ENCODE measurements at places on chromosomes 7 and 10.
A peak's percentile ranks its signal among the peaks of the same experiment; 100 is the strongest.

DNA sequence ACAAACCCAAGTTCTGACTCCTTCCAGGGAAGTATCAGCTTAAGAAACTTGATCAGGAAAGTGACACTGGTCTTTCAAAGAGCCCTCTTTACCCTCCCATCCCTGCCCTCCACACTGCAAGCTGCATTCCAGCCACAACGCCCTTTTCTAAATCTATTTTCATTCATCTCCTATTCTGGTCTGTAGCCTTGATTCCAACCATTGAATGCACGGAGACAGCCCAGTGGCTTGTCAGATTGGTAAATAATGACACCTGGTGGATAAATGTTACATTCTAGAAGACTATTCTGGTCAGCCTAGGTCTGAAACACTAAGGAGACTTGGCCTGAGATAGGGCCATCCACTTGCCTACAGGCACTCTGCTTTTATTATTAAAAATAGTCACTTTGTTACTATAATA, 20.9 kb downstream of the MORN4 start:
- peaks cover 3% of the 10 kb centered on the region for H3K36me3 ChIP-seq
- no peaks in the 10 kb centered on the region for H3K4me1 ChIP-seq
- no peak overlapping the region for H3K4me3 ChIP-seq
- no peaks in the 10 kb centered on the region for H3K27me3 ChIP-seq
- H3K27ac ChIP-seq = no peak overlapping the region

- H3K27ac ChIP-seq = no peak overlapping the region
- H3K27me3 ChIP-seq = no peaks in the 10 kb centered on the region
- no peak for DNase-seq
- no peaks in the 10 kb centered on the region for H3K36me3 ChIP-seq
- peaks cover 2% of the 10 kb centered on the region for H3K4me1 ChIP-seq
These were observed 5.3 kb upstream of the TMEM139 start for GRCh38 chr7:143279186-143280098.

DNA sequence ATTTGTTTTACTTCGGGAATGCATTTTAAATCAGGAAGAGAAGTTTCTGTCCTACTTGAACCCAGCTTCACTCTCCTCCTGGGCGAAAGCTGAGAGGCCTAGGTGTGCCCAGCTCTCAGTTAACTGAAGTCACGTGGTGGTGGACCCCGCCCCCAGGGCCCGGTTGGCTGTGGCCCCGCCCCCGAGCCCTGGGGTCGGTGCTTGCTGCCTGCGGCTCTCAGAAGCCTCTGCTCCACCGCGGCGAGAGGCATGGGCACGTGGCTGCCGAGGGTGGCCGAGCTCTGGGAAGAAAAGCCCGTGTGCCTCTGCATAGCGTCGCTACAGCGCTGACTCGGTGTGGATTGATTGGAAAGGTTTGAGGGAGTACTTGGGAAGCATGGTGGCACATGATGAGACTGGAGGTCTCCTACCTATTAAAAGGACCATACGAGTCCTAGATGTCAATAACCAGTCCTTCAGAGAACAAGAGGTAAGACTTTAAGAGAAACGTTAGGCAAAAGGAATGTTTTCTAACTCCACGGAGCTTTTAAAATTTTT, 34.1 kb downstream of the NET1 start:
- peak; percentile 97 for DNase-seq
- peak overlapping the region; percentile 41 for H3K4me3 ChIP-seq
- no peaks in the 10 kb centered on the region for H3K36me3 ChIP-seq

GRCh38 chr10:96570511-96570910, 16.3 kb downstream of the TM9SF3 start:
- no peak overlapping the region for H3K4me3 ChIP-seq
- H3K27ac ChIP-seq = no peak overlapping the region

GRCh38 chr10:44313761-44314165, 71.1 kb downstream of the CXCL12 start:
- H3K27ac ChIP-seq = no peak overlapping the region
- no peak overlapping the region for H3K4me3 ChIP-seq
- no peaks in the 10 kb centered on the region for H3K36me3 ChIP-seq
- no peaks in the 10 kb centered on the region for H3K27me3 ChIP-seq

GRCh38 chr7:50469181-50469580, 19.0 kb upstream of the FIGNL1 start:
- peaks cover 7% of the 10 kb centered on the region for H3K27me3 ChIP-seq
- no peaks in the 10 kb centered on the region for H3K4me1 ChIP-seq
- no peak overlapping the region for H3K27ac ChIP-seq
- H3K36me3 ChIP-seq = no peaks in the 10 kb centered on the region
- H3K4me3 ChIP-seq = no peak overlapping the region
- no peak for DNase-seq

DNA sequence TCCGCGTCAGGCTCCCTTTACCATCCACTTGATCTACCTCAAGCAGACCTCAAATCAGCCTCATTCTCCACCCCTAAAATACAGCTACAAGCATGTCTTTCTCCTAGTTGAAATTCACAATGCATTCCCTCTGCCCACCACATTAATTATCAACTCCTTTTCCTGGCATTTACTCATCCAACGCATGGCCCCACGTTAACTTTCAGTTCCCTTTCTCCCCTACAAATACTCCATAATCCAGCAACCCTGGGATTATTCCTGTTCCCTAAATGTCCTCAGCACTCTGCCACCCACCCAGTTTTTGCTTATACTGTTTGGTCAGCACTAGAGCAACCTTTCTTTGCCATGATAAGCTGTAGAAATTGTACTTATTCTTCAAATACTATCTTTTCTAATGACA, 5.7 kb upstream of the VIM start:
- no peaks in the 10 kb centered on the region for H3K36me3 ChIP-seq
- H3K27me3 ChIP-seq = no peaks in the 10 kb centered on the region
- peaks cover 8% of the 10 kb centered on the region for H3K4me1 ChIP-seq
- H3K27ac ChIP-seq = no peak overlapping the region
- no peak overlapping the region for H3K4me3 ChIP-seq
- no peak for DNase-seq

GRCh38 chr7:148286150-148286549, 304.4 kb upstream of the C7orf33 start:
- no peak overlapping the region for H3K27ac ChIP-seq
- no peaks in the 10 kb centered on the region for H3K36me3 ChIP-seq
- peaks cover 7% of the 10 kb centered on the region for H3K4me1 ChIP-seq
- DNase-seq = no peak
- H3K4me3 ChIP-seq = no peak overlapping the region

DNA sequence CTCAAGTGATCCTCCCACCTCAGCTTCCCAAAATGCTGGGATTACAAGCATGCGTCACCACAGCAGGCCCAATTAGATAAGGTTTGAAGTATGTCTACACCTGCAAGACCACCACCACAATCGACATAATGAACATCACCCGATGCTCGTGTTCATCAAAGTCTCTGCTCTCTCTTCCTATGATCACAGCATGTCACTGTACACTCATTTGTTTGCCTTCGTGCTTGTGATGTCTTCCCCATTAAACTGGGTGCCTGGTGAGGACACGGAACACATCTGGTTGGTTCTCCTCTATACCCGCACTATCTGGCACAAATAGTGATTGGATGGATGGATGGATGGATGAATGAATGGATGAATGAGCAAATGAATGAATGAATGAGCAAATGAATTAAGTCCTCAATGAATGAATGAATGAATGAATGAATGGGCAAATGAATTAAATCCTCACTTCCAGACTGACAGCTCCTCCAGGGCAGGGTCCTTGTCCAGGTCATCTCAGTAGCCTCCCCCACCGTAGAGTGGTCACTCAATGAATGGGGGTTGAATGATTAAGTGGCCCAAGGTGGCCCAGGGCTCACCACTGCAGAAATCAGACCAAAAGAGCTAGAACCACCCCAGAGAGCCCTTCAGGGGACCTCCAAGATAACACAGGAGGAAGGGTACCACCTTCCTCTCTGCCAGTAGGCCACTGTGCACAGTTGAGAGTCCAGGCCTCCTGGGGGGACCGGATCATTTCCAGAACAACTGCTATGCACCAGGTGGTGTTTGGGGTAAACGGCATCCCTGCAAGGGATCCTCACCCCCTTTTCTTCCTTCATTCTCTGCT, 101.9 kb upstream of the TNRC18 start:
- peaks cover 21% of the 10 kb centered on the region for H3K4me1 ChIP-seq
- H3K27me3 ChIP-seq = no peaks in the 10 kb centered on the region
- H3K36me3 ChIP-seq = peaks cover 52% of the 10 kb centered on the region
- H3K4me3 ChIP-seq = no peak overlapping the region
- no peak for DNase-seq

DNA sequence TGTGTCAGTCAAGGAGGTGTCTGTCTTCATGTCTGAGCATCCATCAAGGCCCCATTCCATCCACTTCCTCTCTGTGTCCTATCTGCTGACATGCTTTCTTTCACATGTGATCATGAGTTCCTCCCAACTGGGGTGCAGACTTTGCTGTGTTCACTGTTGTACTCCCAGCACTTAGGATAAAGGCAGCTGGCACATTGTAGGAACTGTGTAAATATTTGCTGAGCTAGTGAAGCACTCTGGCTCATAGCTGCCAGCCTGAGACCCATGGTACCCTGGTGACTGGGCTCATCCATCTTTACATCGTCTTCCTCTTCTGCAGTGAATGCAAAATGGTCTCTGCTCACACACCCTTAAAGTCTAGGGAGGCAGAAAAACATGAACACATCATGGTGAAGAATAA, 242.2 kb upstream of the IGFBP3 start:
- DNase-seq = no peak
- no peaks in the 10 kb centered on the region for H3K27me3 ChIP-seq
- H3K27ac ChIP-seq = no peak overlapping the region
- H3K4me3 ChIP-seq = no peak overlapping the region
- no peaks in the 10 kb centered on the region for H3K4me1 ChIP-seq

GRCh38 chr7:91251877-91252276, 12.4 kb upstream of the FZD1 start:
- no peak overlapping the region for H3K4me3 ChIP-seq
- H3K4me1 ChIP-seq = no peaks in the 10 kb centered on the region
- H3K36me3 ChIP-seq = no peaks in the 10 kb centered on the region
- H3K27me3 ChIP-seq = no peaks in the 10 kb centered on the region
- H3K27ac ChIP-seq = no peak overlapping the region
- no peak for DNase-seq

GRCh38 chr10:13555884-13556510, 27.2 kb upstream of the BEND7 start:
- H3K27ac ChIP-seq = no peak overlapping the region
- no peaks in the 10 kb centered on the region for H3K27me3 ChIP-seq
- H3K4me1 ChIP-seq = no peaks in the 10 kb centered on the region
- H3K4me3 ChIP-seq = no peak overlapping the region

GRCh38 chr7:41312235-41312634, 390.7 kb downstream of the INHBA start:
- no peak overlapping the region for H3K4me3 ChIP-seq
- no peak overlapping the region for H3K27ac ChIP-seq
- no peaks in the 10 kb centered on the region for H3K27me3 ChIP-seq

GRCh38 chr10:29622382-29622922, 12.3 kb downstream of the SVIL start:
- no peaks in the 10 kb centered on the region for H3K27me3 ChIP-seq
- peaks cover 3% of the 10 kb centered on the region for H3K4me1 ChIP-seq
- no peak overlapping the region for H3K4me3 ChIP-seq
- no peaks in the 10 kb centered on the region for H3K36me3 ChIP-seq
- H3K27ac ChIP-seq = no peak overlapping the region
- no peak for DNase-seq

GRCh38 chr7:131803816-131804215, 247.4 kb upstream of the PODXL start:
- H3K27ac ChIP-seq = no peak overlapping the region
- no peaks in the 10 kb centered on the region for H3K36me3 ChIP-seq
- H3K4me3 ChIP-seq = no peak overlapping the region
- DNase-seq = no peak

DNA sequence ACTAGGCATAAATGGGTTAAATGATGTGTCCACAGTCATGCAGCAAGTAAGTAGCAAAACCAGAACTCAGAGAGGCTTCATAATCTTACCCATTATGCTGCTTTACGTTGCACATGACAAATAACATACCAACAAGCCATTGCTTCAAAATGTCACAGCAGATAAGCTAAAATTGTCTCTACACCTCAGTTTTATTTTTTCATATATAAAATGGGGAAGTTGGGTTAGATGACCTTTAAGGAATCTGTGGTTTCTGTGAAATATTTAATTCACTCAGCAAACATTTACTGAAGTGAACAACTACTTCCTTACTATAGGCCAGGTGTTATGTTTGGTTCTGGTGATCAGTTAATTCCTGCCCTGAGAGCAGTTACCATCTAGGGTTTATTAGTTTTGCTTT, 2.2 kb upstream of the ASCC1 start:
- no peaks in the 10 kb centered on the region for H3K4me1 ChIP-seq
- no peaks in the 10 kb centered on the region for H3K27me3 ChIP-seq
- DNase-seq = no peak
- no peak overlapping the region for H3K27ac ChIP-seq

DNA sequence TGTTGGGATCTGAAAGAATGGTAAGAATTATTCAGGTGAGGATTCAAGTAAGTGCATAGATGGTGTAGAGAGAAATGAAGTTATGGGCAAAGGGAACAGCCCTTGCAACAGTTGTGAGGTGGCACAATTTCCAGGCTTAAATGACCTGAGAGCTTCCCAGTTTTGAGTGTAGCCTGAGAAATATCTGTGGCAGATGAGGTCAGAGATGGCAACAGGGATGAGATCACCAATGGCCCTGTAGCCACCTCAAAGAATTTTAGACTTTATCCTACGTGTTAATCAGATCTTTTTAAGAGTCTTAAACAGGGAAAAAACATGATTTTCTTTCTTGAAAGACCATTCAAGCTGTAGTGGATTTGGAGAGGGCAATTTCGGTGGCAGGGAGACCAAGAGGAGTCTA, 1.9 kb upstream of the NRF1 start:
- H3K4me3 ChIP-seq = no peak overlapping the region
- no peaks in the 10 kb centered on the region for H3K27me3 ChIP-seq
- H3K27ac ChIP-seq = no peak overlapping the region
- H3K4me1 ChIP-seq = no peaks in the 10 kb centered on the region
- no peak for DNase-seq

- DNase-seq = no peak
- H3K4me3 ChIP-seq = no peak overlapping the region
- no peaks in the 10 kb centered on the region for H3K27me3 ChIP-seq
- H3K27ac ChIP-seq = no peak overlapping the region
These were observed 31.8 kb upstream of the VPS41 start for GRCh38 chr7:38940774-38941173.

DNA sequence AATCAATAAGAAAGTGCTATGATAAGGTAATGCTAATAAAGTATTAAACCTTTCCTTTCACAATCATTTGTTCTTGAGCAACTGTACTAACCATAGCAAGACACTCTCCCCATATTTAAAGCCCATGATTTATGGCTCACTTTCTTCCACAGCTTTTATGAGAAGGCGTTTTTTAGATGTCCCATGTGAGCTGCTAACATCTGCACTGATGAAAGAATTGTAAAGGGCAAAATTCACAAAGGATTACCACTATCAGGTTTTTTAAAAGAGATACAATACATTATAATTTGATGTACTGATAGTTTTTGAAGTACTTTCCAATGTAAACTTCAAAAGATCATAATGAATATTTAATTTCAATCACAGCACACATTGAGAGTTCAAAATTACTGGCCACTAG, 75.7 kb downstream of the RNLS start:
- H3K36me3 ChIP-seq = no peaks in the 10 kb centered on the region
- H3K27ac ChIP-seq = no peak overlapping the region
- no peak for DNase-seq
- H3K4me3 ChIP-seq = no peak overlapping the region

- no peak for DNase-seq
- H3K4me1 ChIP-seq = peaks cover 19% of the 10 kb centered on the region
- no peaks in the 10 kb centered on the region for H3K27me3 ChIP-seq
- no peaks in the 10 kb centered on the region for H3K36me3 ChIP-seq
- H3K27ac ChIP-seq = no peak overlapping the region
These were observed 135.4 kb downstream of the BAMBI start for GRCh38 chr10:28812384-28813372.

GRCh38 chr10:130570074-130570473, 433.9 kb downstream of the GLRX3 start:
- H3K36me3 ChIP-seq = no peaks in the 10 kb centered on the region
- no peaks in the 10 kb centered on the region for H3K27me3 ChIP-seq
- H3K4me1 ChIP-seq = no peaks in the 10 kb centered on the region
- no peak overlapping the region for H3K4me3 ChIP-seq
- H3K27ac ChIP-seq = no peak overlapping the region
- no peak for DNase-seq
